ENCODE measurements at places on chromosomes 5 and 9.

DNA sequence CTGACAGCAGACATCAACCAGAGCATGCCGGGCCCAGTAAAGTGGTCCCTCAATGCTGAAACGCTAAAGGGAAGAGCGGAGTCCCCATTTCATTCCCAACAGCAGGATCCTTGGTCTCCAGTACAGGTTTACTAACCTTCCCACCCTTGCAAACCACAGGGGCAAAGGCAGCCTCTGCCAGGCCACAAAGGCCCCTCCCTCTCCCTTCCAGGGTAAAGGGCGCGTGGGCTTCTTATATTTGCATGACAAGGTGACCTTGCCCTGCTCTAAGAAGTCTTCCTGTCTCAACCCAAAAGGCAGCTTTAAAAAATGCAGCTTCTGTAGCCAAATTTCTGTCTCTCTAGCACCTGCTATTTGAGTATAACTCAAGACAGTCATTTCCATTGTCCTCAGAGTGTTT lies 131.5 kb upstream of the PTCH1 start:
- no peak for DNase-seq

GRCh38 chr5:176387384-176387925 lies 943 bp downstream of the NOP16 start:
- no peak for DNase-seq

DNA sequence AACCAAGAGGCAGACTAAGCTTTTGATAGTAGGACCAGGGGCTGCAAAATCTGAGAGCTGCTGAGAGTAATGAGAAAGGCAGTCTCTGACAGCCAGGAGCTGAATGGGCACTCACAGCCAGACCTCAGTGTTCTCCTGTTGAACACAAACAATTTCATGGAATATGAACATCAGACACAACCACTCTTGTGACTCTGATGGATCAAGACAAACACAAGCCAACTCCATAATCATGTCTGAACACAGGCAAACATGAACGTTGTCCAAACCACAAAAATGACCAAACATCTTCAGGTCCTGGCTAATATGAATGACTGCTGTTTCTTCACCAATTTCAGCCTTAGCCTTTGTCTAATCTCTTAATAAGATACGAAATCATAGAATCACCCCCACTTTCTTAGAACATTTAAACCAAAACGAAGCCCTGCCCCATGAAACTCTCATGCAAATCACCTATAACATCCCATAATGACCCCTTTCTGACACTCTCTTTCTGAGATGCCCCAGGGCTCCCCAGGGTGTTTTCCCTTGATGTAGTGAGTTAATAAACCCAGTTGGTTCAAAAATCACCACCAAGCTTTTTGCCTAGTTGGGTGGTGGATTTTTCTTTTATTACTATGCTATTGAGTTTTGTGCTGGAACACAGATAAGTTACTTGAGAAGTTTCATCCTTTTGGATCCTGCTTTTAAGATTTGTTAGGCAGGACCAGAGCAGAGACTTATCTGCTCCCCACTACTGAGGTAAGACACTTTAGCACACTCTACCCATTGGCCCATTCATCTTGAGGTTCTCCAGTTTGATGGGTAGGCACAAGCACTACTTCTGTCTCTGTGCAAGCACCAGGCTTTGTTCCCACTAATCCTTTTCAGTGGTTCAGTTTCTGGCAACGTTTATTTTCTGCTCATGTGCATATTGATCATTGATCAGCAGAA lies 5.9 kb upstream of the ERAP2 start:
- no peak for DNase-seq

GRCh38 chr9:111743275-111743674 lies 51.5 kb downstream of the SHOC1 start:
- no peak for DNase-seq

DNA sequence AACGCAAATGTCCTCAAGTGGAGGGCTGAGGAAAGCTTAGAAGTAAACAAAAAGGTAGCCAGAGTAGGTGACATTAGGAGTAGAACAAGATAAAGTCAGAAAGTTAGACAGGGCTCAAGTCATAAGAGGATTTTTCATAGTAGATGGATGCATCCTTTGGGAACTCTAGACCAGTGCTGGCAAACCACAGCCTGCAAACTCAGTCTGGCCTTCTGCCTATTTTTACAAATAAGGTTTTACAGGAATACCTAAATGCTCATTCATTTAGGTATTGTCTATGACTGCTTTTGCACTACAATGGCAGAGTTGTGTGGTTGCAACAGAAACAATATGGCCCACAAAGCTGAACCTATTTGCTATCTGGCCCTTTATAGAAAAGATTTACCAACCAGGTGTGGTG lies 116.0 kb upstream of the HMHB1 start:
- DNase-seq = no peak

GRCh38 chr9:77453825-77454647 lies 194.1 kb downstream of the GNA14 start:
- no peak for DNase-seq

GRCh38 chr5:83512061-83512745 lies 40.7 kb downstream of the VCAN start:
- no peak for DNase-seq

DNA sequence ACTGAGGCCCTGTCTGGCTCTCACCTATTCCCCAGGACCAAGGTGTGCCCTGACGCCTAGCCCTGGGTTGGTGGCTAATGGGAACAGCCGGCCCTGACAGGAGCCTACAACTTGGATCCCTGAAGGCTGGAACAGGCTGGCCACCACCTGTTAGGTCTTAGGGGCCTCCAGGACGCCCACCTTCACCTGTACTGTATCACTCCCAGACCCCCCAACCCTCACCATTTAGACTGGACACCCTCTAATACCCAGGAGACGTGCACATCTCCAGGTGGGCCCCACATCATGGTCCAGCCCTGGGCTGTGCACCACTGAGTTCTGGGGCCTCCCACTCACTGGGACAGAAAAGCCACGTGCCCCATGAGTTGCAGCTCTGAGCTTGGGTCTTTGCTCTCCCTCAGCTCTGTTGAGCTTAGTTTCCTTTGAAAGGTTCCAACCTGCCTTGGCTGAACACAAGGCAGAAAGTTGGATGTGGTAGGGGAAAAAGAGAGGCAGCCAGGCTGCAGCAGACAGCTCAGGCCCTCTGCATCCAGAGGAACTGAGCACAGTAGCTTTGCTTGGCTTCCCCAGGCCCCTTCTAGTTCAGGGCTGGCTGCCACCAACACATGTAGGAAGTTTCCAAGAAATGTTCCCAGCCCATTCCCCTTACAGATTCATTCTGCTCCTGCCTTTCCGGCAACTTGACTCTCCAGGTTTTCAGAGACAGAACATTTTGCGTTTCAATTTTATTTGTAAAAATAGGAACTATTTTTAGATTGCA lies 116.8 kb upstream of the TBC1D2 start:
- no peak for DNase-seq

- no peak for DNase-seq
These were observed 536.0 kb downstream of the PDE4D start for GRCh38 chr5:59357381-59357977.

GRCh38 chr9:38022995-38023394 lies 46.0 kb downstream of the SHB start:
- DNase-seq = no peak

DNA sequence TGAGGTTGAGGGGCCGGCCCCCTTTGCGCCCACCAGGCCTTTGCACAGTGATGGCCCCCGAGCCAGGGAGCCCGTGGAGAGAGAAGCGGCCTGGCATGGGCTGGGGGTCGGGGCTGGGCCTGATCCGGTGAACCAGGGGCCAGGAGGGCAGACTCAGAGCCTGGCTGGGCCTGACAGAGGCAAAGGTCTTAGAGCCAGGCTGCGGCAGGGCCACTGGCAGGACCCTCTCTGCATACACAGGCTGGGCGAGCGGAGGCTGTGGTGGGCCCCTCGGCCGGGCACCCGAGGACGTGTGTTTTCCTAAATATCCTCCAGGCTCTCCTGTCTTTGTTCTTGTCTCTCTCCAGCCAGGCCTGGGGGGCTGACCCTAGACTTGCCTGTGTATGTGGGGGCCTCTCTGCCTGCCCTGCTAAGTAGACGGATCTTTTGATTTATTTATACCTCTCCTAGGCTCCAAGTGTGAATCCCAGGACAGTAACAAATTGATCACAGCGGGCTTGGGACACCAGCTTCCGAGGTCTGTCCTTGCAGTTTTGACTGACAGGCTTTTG lies 933 bp downstream of the NEK6 start:
- no peak for DNase-seq

DNA sequence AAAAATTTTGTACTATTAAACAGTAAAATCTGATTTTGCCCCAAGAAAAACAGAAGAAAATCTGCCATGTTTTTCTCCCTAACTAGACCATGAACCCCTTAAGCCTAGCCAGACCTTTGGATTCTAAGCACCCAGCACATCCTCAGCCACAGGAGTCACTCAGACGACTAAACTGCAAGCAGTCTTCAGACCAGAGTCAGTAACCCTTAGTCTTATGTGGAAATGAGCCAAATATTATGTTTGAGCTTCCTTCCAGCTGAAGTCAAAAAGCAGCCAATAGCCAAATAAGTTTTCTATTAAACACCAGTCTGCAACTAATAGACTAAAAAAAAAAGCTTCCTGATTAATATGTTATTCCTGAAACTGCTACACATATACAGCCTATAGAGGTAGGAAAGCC lies 47.4 kb downstream of the GOLPH3 start:
- no peak for DNase-seq

- no peak for DNase-seq
These were observed 3.0 kb downstream of the GDNF start for GRCh38 chr5:37836592-37837413.

DNA sequence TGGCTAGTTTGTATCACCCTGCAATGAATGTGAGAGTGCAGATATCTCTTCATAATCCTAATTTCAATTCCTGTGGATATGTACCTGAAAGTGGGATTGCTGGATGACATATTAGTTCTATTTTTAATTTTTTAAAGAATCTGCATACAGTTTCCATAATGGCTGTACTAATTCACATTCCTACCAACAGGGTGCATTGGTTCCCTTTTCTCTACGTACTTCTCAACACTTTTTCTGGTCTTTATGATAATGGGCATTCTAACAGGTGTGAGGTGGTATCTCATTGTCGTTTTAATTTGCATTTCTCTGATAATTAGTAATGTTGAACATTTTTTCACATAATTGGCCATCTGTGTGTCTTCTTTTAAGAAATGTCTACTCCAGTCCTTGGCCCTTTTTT lies 927.5 kb downstream of the DTWD2 start:
- no peak for DNase-seq

DNA sequence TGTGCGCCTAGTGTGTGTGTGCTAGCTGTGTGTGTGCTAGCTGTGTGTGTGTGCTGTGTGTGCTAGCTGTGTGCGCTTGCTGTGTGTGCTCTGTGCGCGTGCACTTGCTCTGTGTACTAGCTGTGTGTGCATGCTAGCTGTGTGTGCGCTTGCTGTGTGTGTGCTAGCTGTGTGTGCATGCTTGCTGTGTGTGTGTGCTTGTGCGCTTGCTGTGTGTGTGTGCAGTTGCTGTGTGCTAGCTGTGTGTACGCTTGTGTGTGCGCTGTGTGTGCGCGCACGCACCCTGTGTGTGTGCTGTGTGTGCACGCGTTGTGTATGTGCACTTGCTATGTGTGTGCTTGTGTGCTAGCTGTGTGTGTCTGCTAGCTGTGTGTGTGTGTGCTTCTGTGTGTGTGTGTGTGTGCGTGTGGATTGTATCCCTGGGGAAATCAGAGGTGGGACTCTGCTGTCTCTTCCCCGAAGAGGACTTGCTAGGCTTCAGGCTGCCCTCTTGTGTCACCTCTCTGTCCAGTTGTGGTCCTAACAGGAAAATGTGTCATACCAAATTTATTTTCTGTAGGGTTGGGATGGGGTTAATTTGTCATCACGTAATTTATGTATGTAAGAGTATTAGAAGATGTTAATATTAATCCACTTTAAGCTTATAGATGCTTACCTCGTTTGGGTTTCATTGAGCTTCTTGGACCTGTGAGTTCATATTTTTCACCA lies 38.9 kb downstream of the TPPP start:
- no peak for DNase-seq

DNA sequence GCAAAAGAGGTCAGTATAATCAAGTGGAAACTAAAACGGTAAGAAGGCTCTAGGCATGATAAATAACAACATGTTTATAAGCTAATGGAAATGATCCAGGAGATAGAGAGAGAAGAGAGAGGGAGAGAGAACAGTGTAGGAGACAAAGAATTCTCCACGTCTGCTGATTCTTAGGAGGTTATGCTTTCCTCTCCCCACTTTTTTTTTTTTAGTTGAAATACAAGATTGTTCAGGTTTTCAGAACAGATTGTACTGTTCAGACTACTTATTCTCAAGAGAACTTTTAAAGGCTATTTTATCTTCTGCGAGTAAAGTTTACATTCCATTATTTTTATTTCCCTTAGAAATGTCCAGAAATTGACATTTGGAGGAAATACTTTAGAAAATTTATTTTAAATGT lies 4.0 kb downstream of the CCDC192 start:
- DNase-seq = no peak

DNA sequence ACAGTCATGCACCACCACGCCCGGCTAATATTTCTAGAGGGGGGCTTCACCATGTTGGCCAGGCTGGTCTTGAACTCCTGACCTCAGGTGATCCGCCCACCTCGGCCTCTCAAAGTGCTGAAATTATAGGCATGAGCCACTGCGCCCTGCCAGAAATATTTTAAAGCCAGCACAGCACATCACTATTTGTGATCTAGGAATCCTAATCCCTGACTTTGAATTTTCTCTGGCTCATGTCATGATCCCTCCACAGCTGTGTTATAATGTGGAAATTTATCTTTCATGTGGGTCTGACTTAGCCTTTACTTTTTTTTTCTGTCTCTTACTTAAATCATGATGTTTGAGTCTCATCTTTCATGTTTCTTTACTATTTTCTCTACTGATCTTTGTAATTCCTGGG lies 18.7 kb upstream of the ITGA1 start:
- DNase-seq = no peak

- DNase-seq = no peak
These were observed 16.2 kb downstream of the MIGA2 start for GRCh38 chr9:129052592-129052991.

DNA sequence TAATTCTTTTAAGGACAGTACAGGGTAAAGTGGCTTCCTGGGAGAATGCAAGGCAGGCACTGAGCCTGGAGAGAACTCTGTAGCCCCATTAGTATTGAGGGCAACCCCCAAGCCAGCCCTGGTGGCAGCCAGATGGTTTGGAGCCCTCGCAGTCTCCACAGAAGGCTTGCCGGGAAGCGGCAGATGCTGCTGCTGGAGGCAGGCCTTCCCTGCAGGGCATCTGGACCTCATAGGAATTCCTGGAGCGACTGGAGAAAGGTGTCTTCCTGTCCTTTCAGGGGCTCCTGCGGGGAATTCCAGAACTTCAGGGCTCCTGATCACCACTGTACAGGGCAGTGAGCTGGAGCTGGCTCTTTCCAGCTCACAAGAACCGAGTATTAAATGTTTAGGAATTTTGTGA lies 167.5 kb downstream of the INSYN2B start:
- no peak for DNase-seq

DNA sequence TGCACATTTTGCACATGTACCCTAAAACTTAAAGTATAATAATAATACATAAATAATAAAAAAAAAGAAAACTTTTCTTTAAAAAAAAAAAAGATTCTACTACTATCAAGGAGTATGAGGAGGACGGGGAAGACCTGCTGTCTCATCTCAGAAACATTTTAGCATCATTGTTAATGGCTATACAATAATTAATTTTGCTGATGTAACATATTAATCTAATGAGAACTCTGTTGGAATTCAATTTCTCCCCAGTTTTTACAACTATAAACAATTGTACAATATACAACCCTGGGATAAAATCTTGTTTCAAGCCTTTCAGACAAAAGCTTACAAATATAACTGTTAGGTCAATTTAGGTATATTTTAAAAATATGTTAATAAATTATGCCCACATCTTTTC lies 139.0 kb upstream of the GRIN3A start:
- no peak for DNase-seq

Measured in esophagus squamous epithelium (tissue), 5 donors.